ENCODE measurements at places on chromosomes 4 and X.

- no peak for DNase-seq
These were observed 195.1 kb upstream of the ATP6AP2 start for GRCh38 chrX:40385682-40386081.

DNA sequence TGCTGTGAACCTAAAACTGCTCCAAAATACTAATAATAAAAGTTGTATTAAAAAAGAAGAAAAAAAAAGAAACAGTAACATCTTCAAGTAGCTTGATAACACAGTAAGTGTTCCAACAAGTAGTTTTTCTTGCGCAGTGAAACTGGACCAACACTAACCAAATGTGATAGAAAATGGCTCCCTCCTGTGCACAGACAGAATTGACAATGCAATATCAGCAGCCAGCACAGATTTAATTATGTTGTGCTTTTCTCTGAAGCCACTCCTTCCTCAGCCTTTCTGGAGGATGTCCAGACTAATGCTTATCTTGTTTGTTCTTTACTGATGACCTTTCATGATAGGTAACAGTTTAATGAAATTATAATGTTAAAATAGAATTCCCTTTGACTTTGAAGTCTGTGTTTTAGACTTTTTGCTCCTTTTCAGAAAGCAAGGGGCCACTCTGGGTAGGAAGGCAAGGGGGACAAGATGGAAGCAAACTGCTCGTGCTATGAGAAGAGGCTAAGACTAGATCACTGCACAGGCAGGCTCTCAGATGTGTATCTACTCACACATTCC is 147.1 kb upstream of the RPL34 start:
- no peak for DNase-seq

- DNase-seq, result no peak
These were observed 29.4 kb downstream of the TRPC5 start for GRCh38 chrX:112053169-112053568.

DNA sequence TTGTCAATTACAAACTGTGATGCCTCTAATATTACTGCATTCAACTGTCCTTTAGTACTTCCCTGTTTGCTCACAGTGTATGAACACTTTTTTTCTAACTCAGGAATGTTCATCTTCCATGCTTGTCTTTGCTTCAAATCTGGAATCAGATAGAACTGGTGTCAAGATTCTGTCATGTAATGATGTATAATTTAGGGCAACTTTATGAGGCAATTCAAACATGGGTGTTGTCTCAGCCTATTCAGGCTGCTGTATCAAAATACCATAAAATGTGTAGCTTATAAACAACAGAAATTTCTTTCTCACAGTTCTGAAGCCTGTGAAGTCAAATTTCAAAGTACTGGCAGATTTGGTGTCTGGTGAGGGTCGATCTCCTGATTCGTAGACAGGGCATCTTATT is 1012.9 kb downstream of the RAB28 start:
- no peak for DNase-seq
